GM23338 (cell line): ENCODE measurements at places on chromosomes 13 and 19. TPM values are rescaled to one million over a fixed set of nuclear protein-coding genes. Genes with fewer than 3 reads are reported as not detected.

ZNF235 gene
- total RNA-seq: 3.8 and 5.0 TPM in 2 replicates

GPR183 gene
- not detected in 2 replicates for total RNA-seq

GRCh38 chr13:45932676-45933075, 81.1 kb upstream of the SIAH3 start:
- H3K4me3 ChIP-seq: no peak overlapping the region
- H3K27ac ChIP-seq: no peak overlapping the region
- no peaks in the 10 kb centered on the region for H3K36me3 ChIP-seq
- DNase-seq: no peak

- no peak for DNase-seq
- peaks cover 9% of the 10 kb centered on the region for H3K4me1 ChIP-seq
- no peak overlapping the region for H3K27ac ChIP-seq
- peak overlapping the region; percentile 28; the same call in 1 of the 2 replicates for H3K4me3 ChIP-seq
- H3K27me3 ChIP-seq: no peaks in the 10 kb centered on the region
- H3K36me3 ChIP-seq: no peaks in the 10 kb centered on the region
These were observed 39.7 kb downstream of the GJA3 start for GRCh38 chr13:20121159-20121525.

DNA sequence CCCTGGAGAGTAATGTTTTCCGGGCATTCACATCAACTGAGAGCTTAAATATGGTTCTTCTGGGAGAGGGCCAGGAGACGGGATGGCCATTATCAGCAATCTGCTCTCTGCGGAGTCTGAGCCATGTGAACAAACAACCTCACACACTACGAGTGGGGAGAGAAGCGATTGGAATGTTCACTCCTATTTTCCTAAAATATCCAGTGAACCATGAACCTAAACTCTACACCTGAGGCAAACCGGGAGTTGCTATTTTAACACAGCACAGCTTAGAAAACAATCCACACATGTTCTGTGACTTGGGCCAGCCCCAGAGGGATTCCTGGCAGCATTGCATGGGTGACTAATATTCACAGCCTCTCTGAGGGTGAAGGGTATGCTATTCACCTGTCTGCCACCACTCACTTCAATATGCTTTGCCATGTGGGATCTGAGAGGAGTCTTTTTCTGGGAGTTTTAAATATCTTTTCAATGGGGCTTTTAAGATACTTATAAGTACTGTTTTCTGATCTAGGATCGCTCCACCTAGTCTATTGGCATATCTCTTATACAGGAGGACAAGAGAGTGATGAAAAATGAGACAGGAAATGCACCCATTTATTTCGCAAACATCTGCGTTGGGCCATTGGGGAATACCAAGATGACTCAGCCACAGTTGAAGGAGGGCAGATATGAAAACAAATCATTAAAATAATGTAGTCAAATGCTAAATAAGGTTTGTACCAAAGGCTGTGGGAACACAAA, 72.6 kb upstream of the SERP2 start:
- no peak overlapping the region for H3K27ac ChIP-seq
- peaks cover 18% of the 10 kb centered on the region for H3K4me1 ChIP-seq
- H3K4me3 ChIP-seq: no peak overlapping the region
- DNase-seq: no peak

DNA sequence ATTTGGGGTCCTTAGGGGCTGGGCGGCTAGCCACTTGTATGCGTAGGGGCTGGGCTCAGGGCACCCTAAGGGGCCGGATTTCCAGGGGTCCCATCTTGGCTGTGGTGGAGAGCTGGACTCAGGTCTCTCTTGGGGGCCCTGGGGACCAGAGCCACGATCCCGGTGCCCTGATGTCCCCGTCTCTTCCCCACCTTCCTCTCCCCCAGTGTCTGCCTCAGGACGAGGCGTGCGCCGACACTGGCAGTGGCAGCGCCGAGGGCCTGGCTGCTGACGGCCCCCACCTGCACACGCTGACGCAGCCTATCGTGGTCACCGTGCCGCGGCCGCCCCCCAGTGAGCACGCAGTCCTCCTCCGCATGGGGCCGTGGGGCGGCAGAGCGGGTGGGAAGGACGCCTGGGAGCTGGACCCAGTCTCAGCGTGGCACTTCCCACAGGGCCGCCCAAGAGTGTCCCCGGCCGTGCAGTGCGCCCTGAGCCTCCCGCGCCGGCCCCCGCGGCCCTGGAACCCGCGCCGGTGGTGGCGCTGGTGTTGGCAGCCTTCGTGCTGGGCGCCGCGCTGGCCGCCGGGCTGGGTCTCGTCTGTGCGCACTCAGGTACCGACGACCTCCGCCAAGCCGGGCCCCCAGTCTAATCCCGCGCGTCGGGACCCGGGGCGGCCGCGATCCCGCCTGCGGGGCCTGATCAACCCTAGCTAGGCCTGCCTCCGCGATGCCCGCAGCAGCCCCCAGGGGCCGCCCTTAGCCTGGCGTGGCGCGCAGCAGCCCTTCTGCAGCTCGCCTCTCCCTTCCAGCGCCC, 2.7 kb upstream of the SNAPC2 start:
- H3K4me3 ChIP-seq: peak overlapping the region; percentile 64
- H3K4me1 ChIP-seq: no peaks in the 10 kb centered on the region; the same call in 1 of the 2 replicates
- H3K27ac ChIP-seq: no peak overlapping the region
- H3K27me3 ChIP-seq: peaks cover 57% of the 10 kb centered on the region
- peak; percentile 83 for DNase-seq
- no peaks in the 10 kb centered on the region for H3K36me3 ChIP-seq

PTPRH gene
- 0.12 and 2.1 TPM in 2 replicates for total RNA-seq

GPC5 gene
- 1.1 and 1.2 TPM in 2 replicates for total RNA-seq

DNA sequence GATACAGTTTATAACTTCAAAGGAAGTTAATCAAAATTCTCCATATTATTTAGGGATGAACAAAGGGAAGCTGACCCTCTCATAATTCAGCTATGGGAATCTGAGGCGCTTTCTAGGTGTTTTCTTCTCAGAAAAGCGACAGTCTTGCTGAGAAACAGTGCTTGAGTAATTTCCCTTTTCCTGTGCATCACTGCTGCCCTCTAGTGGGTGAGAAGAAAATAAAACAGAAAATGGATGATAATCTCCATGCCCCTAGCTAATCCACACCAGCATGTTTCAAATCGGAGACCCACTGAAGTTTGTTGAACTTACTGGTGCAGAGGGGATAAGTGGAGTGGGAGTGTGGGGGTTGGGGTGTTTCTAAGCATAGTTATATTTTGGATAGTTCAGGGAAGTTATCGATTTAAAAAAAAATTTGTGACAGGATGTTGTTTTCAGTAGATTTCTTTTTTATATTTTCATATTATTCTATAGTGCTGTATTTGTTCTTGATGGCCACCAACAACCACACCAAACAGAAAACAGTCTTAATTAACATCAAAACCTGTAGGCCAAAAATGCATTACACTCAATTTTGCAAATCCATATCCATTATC, 21.4 kb downstream of the LCP1 start:
- H3K27ac ChIP-seq: no peak overlapping the region
- peak; percentile 79 for DNase-seq
- H3K27me3 ChIP-seq: no peaks in the 10 kb centered on the region
- no peaks in the 10 kb centered on the region for H3K36me3 ChIP-seq
- H3K4me1 ChIP-seq: no peaks in the 10 kb centered on the region
- H3K4me3 ChIP-seq: no peak overlapping the region

GRCh38 chr13:60261432-60262351, 98.0 kb upstream of the DIAPH3 start:
- peak; percentile 95 for DNase-seq
- no peaks in the 10 kb centered on the region for H3K27me3 ChIP-seq
- H3K36me3 ChIP-seq: no peaks in the 10 kb centered on the region
- 0 out of 2 replicates have a peak overlapping the region, but pooled peaks have one; percentile 3 for H3K4me3 ChIP-seq
- H3K27ac ChIP-seq: peak overlapping the region; percentile 53

ZNF737 gene
- total RNA-seq: 22.5 and 25.7 TPM in 2 replicates

DACH1 gene
- 0.39 and 0.45 TPM in 2 replicates for total RNA-seq
